ENCODE measurements at places on chromosomes 6 and 20.

GRCh38 chr6:107030151-107030550 is 2.2 kb downstream of the MTRES1 start:
- DNase-seq = no peak

- DNase-seq = peak; percentile 81
Measured at GRCh38 chr20:49888212-49889000, 26.9 kb downstream of the SPATA2 start.

GRCh38 chr6:33820784-33821520 is 17.1 kb upstream of the MLN start:
- DNase-seq = no peak

GRCh38 chr6:142458836-142459235 is 157.0 kb downstream of the ADGRG6 start:
- DNase-seq = no peak

DNA sequence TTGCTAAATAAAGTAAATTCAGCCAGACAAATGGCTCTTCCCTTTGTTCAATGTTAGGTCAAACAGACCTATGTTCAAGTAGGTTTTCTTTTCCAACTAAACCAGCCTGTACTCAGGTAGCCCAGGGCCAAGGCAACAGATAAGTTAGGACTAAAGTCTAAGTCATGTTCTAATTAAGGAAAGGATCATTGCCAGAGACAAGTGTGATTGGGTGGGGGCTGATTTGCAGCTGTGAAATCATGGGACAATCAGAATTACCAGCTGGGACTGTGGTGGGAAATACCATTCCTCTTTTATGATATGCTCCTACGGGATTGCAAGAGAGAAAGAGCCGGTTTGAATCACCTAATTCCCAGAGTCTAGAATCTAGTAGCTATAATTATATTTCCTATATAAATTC is 4.2 kb upstream of the FBXO30 start:
- DNase-seq = no peak

DNA sequence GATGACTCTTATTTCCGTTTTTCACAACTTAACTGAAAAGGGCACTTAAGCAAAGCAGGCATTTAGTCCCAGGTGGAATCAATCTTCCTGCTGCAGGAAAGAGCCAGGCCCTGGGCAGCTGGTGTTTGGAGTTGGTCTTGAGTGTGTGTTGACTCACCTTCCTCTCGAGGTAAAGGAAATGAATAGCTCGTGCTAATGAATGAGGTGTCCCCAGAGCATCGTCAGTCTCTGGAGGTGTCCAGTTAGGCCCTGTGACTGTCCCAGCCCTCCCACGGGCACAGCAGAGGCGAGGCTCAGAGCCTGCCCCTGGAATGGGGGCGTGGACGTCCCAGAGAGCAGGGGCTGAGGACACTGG is 277.7 kb downstream of the NRN1 start:
- no peak for DNase-seq

DNA sequence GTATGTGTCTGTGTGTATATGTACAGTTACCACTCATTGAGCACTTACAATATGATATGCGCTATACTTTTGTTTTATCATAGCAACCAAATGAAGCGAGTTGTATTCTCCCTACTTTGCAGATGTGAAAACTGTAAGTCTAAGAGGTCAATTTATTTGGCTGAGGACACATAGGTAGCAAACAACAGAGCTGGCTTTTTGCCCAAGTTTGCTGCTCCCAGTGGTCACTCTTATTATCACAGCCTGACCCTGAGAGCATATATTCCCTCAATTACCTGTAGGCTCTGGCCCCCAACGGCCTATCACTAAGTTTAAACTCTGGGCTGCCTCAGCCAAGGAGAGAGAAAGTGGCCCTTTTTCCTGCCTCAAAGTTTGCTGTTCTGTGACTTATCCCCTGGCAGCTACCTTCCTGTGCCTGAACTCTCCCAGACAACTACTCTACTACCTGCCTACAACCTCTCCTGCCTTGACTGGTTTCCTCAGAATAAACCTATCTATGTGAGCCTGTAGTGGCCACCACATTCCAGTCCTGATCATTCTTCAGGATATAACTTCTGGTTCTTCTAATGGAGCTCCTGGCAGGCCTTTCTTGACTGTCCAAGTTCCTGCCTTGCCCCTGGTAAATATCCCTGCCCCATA is 221.8 kb downstream of the FRK start:
- peak; percentile 15 for DNase-seq

GRCh38 chr6:25007269-25007699 is 71.5 kb upstream of the RIPOR2 start:
- no peak for DNase-seq

DNA sequence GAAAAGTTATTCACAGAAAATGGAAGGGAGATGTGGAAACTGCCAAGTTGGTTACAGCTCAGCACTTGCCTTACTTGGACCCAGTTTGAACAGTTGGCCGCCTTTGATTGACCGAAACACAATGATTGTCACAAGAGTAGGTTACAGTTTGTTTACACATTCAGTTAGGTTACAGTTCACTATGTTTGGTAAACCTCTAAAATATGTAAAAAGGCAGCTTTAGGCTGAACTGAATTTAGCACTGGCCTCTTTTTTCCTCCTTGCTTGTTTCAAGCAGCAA is 116.2 kb downstream of the OLIG3 start:
- DNase-seq = no peak

DNA sequence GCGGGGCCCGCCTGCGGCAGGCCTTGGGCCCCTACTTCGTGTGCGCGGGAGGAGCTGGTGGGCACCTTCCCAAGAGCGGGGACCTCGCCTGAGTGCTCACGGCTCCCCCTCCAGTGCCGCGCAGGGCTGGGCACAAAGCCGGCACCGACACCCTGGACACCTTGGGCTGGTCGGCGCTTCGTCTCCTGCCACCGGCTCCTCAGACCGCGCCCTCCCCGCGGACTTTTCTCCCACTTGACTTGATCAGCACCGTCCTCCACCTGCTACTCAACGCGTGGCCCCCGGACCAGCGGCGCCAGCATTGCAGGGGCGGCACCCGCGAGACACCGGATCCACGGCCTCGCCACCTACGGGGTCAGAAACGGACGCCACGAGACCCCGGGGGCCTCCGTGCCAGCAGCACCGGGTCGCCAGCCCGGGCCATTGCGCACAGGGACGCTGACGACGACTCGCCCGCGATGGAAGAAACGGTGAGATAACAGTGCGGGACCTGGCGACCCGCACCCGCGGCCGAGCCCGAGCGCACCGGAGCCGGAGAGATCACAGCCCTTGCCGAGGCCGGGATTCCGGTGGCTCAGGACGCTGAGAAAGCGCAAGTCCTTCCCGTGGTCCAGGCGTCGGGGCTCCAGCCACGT is 154.2 kb downstream of the DLL1 start:
- no peak for DNase-seq

- peak; percentile 62 for DNase-seq
Measured at GRCh38 chr6:6724539-6725467, 136.3 kb downstream of the LY86 start.

- DNase-seq = no peak
Measured at GRCh38 chr6:1617466-1618310, 8.0 kb downstream of the FOXC1 start.

DNA sequence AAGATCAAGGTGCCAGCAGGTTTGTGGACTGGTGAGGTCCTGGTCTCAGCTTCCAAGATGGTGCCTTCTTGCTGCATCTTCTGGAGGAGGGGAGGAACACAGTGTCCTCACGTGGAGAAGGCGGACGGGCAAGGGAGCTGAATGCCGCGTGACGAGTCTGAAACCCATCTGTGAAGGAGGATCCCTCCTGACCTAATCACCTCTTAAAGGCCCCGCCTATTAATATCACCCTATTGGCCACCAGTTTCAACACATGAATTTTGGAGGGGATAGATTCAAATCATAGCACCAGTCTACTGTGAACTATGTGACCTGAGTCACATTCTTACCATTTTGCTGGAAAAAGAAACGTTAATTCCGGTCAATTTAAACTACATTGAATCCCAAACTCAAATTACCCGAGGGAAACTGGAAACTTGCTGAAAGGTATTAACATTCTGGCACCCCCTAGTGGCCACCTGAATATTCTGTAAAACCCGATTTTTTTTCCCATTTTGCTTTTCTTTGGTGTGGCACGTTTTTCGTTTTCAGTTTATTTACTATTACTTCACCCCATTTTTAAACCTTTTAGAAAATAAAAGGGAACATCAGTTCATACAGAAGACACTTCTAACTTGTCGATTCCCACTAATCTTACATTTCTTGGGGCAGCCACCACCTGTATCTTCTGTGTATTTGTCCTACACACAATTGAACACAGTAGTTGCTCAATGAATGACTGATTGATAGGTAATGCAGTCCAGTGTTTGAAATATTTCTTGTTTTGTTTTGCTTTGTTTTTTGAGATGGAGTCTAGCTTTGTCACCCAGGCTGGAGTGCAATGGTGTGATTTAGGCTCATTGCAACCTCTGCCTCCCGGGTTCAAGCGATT is 17.9 kb upstream of the CCDC170 start:
- no peak for DNase-seq

DNA sequence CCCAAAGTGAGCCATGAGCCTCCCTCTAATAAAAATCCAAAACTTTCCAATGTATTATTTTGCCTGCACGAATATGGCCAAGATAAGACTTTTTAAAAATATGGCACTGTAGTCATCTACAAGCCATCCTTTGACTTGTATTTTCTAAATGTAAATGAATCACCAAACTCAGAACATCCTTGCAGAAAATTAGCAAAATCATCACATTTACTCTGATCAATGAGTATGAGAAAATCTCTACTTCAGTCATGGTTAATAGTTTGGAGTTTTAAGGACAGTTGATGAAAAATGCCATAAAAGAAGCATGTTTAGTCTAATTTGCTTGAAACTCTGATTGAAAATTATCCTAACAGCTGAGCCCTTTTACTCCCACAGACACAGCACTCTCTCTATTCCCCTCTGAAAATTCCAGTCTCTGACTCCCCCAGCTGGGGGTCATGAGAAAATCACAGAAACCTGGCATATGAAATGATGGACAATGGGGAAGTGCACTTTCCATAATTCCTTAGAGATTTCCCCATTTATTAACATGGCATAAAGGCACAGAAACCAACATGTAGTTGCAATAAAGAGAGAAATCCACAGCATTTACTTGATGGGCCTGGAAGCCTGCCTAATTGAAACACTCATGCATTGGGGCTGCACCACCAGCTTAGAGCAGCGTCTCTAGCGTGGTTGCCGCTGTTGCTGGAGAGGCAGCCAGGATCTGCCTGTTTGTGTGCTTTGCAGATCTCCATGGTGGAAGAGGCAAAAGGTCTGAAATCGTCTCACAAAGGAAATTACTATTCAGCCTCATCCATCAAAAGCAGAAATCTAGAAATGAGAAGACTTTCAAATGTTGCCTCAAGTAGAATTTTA is 214.0 kb downstream of the WDR27 start:
- no peak for DNase-seq
